Effector memory CD8-positive, alpha-beta T cell (primary cell): ENCODE measurements at places on chromosomes 1 and 21.

GRCh38 chr1:43256675-43257570 is 12.9 kb upstream of the TMEM125 start:
- H3K4me1 ChIP-seq, result no peaks in the 10 kb centered on the region
- DNase-seq, result no peak
- H3K36me3 ChIP-seq, result peaks cover 3% of the 10 kb centered on the region
- peaks cover 16% of the 10 kb centered on the region for H3K27me3 ChIP-seq

GRCh38 chr1:24609949-24610517 is 33.1 kb upstream of the SRRM1 start:
- H3K4me3 ChIP-seq, result no peak overlapping the region
- H3K36me3 ChIP-seq, result no peaks in the 10 kb centered on the region
- H3K27me3 ChIP-seq, result peaks cover 12% of the 10 kb centered on the region
- DNase-seq, result no peak

- H3K4me3 ChIP-seq, result no peak overlapping the region
- H3K4me1 ChIP-seq, result no peaks in the 10 kb centered on the region
- peaks cover 42% of the 10 kb centered on the region for H3K36me3 ChIP-seq
- H3K27me3 ChIP-seq, result no peaks in the 10 kb centered on the region
Measured at GRCh38 chr1:150076066-150076465, 8.5 kb downstream of the VPS45 start.

GRCh38 chr1:212700223-212700891 is 717 bp upstream of the BATF3 start:
- peak; percentile 41 for DNase-seq
- peak overlapping the region; percentile 22 for H3K27ac ChIP-seq
- H3K36me3 ChIP-seq, result peaks cover 7% of the 10 kb centered on the region
- H3K27me3 ChIP-seq, result peaks cover 9% of the 10 kb centered on the region

GRCh38 chr21:39681845-39682244 is 63.1 kb upstream of the IGSF5 start:
- H3K36me3 ChIP-seq, result no peaks in the 10 kb centered on the region
- H3K4me1 ChIP-seq, result no peaks in the 10 kb centered on the region
- H3K27me3 ChIP-seq, result no peaks in the 10 kb centered on the region

DNA sequence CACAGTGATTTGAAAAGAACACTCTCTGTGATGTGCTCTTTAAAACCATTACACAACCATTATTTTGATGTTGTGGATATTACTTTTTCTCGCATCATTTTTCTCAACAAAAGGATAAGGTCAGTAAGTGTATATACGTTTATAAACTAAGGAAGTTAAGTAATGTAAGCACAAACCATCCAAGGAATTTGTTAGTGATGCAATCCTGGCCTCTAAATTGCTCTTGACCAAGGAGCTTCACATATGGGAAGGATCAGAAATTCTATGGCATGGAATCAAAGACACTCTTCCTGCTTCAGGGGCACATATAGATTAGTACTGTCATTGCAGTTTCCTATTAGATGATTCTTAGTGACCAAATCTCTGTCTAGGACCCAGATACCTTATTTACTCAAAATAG is 3.6 kb upstream of the PPP2R5A start:
- no peaks in the 10 kb centered on the region for H3K27me3 ChIP-seq
- H3K36me3 ChIP-seq, result peaks cover 17% of the 10 kb centered on the region
- H3K4me3 ChIP-seq, result no peak overlapping the region

DNA sequence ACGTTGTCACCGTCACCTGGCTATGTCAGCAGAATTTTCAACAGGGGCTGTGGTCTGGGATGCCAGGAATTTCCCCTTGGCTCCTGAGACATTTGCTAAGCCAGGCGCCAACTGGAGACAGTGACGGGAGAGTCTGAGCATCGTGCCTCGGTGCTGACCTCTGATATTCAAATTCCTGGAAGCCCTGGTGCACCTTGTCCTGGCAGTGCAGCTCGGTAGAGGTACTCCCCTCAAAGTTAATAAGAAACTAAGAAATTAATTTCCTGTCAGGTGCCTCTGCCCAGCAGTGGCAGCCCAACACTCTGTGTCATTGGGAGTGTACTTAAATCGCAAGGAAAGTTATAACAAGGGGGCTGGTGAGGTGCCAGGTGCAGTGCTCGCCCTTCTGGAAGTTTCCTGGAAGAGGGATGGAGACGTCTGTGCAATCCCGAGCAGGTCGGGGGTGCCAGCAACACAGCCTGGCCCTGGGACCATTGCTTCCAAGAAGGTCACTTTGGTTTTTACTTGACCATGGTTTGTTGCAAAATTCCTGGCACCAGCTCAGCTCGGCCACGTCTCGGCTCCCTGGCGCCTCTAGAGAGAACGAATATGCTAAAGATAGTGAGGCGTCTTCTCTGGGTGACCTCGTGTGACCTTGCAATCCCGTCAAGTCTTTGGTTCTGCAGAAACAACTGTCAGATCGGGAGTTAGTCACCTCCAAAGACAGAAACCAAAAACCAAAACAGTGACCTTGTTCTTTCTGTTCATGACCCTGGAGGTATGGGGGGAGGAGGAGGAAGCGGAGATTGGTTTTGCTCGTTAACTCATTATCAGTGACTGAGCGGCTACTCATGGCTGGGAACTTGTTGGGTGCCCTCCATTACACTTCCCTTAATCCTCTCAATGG is 149.5 kb upstream of the VAMP3 start:
- no peak overlapping the region for H3K4me3 ChIP-seq
- no peak overlapping the region for H3K27ac ChIP-seq
- no peaks in the 10 kb centered on the region for H3K36me3 ChIP-seq
- no peaks in the 10 kb centered on the region for H3K4me1 ChIP-seq

- H3K27me3 ChIP-seq, result peaks cover 42% of the 10 kb centered on the region
Measured at GRCh38 chr1:115854005-115854404, 13.1 kb upstream of the NHLH2 start.

DNA sequence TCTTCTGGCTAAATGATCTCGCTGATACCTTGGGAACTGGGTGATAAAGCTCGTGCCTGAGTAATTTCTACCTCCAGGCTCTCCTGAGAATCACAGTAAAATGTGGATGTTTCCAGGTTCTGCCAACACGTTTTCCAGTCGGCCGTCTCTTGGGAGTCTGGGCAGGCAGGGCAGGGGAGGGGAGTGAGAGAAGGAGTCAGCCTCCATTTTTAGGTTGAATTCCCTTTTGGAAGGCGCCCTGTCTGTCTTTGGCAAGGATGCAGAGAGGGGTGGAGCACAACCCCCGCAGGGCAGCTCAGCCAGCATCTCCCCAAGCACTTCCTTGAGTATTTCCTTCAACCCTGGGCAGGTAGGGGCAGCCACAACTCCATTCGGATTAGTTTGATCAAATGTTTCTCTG is 15.5 kb upstream of the ACTRT2 start:
- no peaks in the 10 kb centered on the region for H3K4me1 ChIP-seq
- no peak overlapping the region for H3K27ac ChIP-seq
- H3K36me3 ChIP-seq, result no peaks in the 10 kb centered on the region
- no peak overlapping the region for H3K4me3 ChIP-seq
- DNase-seq, result no peak
- H3K27me3 ChIP-seq, result peaks cover 16% of the 10 kb centered on the region

DNA sequence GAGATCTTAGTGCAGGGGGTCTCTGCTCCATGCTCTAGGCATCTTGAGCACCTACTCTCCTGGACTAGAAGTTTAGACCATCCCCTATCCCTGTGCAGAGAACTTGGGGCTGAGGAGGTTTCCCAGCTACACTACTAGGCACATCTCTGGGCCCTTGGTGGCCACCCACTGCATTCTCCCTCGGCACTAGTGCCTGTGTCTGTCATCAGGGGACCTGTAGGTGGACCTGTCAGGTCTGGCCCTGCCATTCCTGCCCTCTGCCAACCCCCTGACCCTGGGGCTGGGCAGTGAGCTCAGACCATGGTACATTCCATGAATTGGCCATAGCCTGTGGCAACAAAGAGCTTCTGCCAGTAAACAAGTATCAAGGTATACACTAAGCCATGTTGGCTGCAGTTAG is 269.1 kb downstream of the AKT3 start:
- H3K27ac ChIP-seq, result no peak overlapping the region
- H3K4me1 ChIP-seq, result peaks cover 10% of the 10 kb centered on the region
- peaks cover 2% of the 10 kb centered on the region for H3K36me3 ChIP-seq
- no peak overlapping the region for H3K4me3 ChIP-seq

DNA sequence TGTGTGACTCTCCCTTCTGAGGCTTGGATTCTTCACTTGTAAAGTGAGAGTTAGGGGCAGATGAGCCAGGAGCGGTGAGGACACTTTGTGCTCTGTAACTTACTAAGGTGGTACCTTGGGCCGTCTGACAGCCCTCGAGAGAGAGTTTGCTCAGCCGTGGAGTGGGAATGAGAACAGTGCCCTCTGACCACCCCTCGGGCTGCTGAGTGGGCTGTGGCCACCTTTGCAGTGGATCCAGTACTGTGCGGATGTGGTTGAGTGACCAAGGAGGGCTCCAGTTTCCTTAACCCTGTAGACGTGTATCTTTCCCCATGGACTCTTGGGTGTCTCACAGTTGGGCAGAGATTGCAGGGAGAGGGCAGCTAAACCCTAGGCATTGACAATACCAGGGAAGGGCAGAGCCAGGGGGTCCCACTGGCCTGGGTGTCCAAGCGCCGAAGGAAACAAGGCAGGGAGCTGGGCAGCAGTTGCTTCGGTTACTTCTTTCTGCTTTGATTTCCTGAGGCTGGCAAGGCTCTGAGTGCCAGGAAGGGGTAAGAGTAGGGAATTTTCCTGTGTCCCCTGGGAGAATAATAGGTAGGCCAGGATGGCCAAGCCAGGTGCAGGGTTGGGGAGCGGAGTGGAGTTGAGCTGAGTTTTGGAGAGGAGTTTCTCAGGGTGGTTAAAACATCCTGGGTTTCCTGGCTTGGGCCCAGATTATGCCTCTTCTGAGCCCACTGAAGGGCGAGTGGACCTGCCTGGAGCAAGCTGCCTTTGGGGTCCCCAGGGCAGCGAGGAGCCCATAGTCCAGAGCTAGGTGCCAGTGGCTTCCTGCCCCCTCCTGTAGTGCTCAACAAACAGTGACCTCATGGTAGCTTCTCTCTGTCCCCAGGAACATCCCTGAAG is 27.6 kb downstream of the HMGCS2 start:
- H3K27me3 ChIP-seq, result peaks cover 7% of the 10 kb centered on the region
- no peak for DNase-seq
- H3K27ac ChIP-seq, result no peak overlapping the region
- H3K36me3 ChIP-seq, result no peaks in the 10 kb centered on the region
- no peak overlapping the region for H3K4me3 ChIP-seq
- no peaks in the 10 kb centered on the region for H3K4me1 ChIP-seq

GRCh38 chr1:51214615-51215131 is 21.4 kb upstream of the RNF11 start:
- no peaks in the 10 kb centered on the region for H3K36me3 ChIP-seq
- H3K4me3 ChIP-seq, result no peak overlapping the region
- no peaks in the 10 kb centered on the region for H3K27me3 ChIP-seq
- peak overlapping the region; percentile 74 for H3K27ac ChIP-seq
- DNase-seq, result no peak

GRCh38 chr1:29502911-29503840 is 266.9 kb downstream of the PTPRU start:
- H3K4me1 ChIP-seq, result no peaks in the 10 kb centered on the region
- H3K36me3 ChIP-seq, result no peaks in the 10 kb centered on the region
- no peak for DNase-seq
- H3K27ac ChIP-seq, result no peak overlapping the region
- H3K4me3 ChIP-seq, result no peak overlapping the region

GRCh38 chr21:45737485-45738166 is 94.1 kb downstream of the PCBP3 start:
- H3K27ac ChIP-seq, result no peak overlapping the region
- no peaks in the 10 kb centered on the region for H3K36me3 ChIP-seq
- H3K4me1 ChIP-seq, result peaks cover 4% of the 10 kb centered on the region
- H3K27me3 ChIP-seq, result peaks cover 31% of the 10 kb centered on the region
- no peak overlapping the region for H3K4me3 ChIP-seq

DNA sequence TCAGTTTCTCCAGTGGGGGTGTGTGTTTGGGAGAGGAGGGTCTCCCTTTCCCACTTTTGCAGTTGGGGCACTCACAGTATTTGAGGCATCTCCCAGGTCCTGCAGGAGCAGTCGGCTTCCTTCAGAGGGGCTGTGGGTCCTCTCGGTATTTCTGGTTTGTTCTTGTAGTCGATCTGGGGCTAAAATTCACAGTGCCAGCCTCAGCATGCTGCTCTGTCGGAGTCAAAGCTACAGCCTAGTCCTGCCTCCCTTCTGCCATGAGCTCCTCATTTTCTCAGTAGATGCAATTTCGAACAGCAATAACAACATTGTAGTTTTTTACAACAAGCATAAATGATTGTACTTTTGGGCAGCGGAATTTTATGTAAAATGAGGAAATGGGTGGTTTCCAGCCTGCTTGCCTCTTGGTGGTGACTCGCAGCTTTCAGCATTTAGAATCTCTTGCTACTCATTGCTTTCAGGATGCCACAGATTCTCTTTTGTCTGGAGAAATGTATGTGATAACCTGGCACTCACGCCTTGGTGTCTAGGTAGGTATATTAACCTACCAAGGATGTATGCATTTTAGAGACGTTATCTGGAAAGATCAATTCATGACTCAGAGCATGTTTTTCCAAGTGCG is 82.4 kb upstream of the C21orf91 start:
- no peak for DNase-seq
- H3K27ac ChIP-seq, result peak overlapping the region; percentile 77
- H3K4me1 ChIP-seq, result peaks cover 9% of the 10 kb centered on the region
- no peaks in the 10 kb centered on the region for H3K27me3 ChIP-seq

DNA sequence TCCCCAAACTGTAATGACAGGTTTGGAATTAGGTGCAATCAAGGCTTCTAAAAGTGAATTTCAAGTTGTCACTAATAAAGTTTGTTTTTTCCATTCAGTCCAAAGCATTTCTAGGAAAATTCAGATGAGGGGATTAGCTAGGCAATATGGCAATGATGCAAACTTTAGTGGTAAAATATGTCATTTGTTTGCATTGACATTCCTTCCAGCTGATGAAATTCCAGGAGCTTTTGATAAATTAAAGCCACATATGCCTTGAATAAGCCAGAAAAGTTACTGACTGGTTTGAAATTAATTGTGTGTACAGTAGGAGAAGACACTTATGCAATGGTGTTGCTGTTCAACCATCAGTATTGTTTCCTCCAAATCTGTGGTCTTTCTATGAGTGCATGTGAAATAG is 57.8 kb downstream of the MROH9 start:
- H3K36me3 ChIP-seq, result no peaks in the 10 kb centered on the region
- no peaks in the 10 kb centered on the region for H3K27me3 ChIP-seq
- DNase-seq, result no peak

DNA sequence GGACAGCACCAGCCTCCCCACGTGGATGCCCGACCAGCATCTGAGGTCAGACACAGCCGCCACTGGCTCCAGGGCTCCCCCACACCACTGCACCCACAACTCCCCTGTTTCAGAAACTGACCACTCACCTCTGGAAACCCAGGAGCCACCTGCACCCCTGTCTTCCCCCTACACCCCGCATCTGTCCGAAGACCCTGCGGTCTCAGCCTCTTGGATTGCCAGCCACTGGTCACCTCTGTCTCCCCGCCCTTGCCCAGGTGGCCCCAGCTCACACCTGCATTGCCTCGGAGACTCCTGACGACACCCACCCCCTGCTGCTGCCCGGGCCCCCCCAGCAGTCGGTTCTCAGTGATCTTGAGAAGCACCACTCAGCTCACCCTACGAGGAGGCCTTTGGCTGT is 21.3 kb upstream of the NPHP4 start:
- peaks cover 54% of the 10 kb centered on the region for H3K36me3 ChIP-seq
- H3K4me3 ChIP-seq, result no peak overlapping the region
- peak overlapping the region; percentile 89 for H3K27ac ChIP-seq
